CD4-positive, alpha-beta T cell (primary cell): ENCODE measurements at places on chromosomes 7 and 10.

GRCh38 chr7:79820387-79820786 is 314.2 kb upstream of the GNAI1 start:
- DNase-seq = no peak

DNA sequence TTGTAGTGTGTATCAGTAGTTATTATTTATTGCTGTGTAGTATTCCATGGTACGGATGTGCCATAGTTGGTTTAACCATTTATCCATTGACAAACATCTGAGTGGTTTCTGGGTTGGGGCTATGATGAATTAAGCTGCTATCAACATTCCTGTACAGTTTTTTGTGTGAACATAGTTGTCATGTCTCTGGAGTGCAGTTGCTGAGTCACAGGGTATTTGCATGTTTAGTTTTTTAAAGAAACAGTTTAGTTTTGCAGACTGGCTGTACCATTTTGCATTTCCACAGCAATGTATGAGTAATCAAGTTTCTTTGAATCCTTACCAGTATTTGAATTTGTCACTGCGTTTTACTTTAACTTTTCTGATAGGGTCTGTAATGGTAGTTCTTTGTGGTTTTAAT is 516.7 kb upstream of the CELF2 start:
- no peak for DNase-seq

DNA sequence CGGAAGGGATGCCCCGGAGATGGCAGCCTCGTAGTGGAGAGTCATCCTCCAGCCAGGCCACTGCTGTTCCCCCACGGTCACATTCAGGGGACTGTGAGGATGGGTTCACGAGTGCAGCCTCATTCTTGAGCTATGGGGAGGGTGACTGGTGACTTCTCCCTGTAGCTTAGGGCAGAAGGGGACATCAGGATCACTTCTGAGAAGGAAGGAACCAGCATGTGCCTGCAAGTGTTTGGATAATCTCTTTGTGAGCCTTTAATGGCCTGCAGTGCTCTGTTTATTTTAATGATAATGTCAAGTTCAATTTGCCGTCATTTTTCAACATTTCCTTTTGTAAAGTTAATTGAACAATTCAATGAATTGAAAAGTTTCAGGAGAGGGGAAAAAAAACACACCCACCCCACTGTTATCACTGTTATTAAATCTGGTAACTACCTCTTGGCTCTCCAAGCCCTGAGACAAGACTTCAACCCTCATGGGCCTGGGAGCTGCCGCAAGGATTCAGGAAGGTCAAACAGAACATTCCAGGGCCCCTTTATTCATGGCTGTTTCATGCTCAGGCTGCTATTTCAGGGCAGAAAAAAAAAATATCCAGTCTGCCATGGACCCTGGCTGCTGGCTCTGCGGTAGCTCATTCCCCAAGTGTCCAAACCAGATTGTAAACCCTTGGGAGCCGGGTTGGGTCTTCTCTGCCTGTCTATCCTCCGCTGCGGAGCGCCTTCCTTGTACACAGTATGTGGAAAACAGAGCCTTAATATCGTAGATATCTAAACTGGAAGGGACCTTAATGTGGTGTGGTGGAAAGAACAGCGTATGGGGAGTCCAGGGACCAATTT is 100.4 kb downstream of the CDH23 start:
- DNase-seq = no peak

DNA sequence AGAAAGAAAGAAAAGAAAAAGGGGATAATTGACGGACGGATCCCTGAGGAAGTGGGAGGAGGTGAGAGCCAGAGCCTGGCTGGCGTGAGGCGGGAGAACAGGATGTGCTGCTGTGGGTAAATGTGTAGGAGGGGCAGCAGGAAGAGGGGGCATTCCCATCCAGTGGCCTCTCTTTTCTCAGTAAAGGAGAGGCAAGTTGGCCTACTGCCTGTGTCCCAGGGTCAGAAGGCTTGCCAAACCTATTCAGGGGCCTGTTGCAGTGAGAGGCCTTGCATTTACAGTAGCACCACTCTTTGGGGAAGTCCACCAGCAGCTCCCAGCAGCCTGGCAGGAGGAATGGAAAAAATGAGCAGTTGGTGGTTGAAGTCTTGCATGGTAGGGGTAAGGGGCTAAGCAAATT is 26.6 kb upstream of the ASCC1 start:
- DNase-seq = no peak

DNA sequence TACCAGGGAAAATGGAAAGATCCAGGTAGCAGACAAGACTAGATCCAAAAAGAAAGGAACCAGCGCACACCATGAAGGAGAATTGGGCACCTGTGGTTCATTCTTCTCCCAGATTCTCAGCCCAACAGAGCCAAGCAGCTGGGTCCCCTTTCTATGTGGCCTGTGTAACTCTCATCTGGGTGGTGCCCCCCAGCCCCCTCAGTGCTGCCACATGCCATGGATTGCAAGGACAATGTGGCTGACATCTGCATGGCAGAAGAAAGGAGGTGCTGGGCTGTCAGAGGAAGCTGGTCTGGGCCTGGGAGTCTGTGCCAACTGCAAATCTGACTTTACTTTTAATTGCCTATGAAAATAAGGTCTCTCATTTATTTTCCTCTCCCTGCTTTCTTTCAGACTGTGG is 21.4 kb downstream of the PRSS2 start:
- DNase-seq = no peak

DNA sequence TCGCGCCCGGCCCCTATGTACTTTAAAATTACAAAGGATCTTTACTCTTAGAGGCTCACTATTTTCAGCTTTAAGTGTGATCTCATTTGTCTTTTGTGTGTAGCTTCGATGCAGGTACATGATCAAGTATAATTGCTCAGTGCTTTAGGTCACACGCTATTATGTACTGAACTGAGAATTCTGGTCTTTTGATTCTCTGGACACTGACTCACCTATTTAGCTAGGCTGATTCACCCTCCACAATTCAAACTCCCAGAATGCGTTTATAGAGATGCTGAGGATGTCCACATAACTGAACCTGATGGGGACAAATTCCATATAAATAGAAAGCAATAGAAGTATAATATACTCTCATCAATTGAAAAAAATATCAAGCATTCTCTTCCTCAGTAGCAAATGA is 57.8 kb downstream of the PRKCQ start:
- DNase-seq = no peak

GRCh38 chr10:47013507-47014154 is 102.4 kb downstream of the PTPN20 start:
- DNase-seq = no peak

GRCh38 chr10:109975244-109976190 is 32.3 kb upstream of the ADD3 start:
- DNase-seq = no peak

- DNase-seq = no peak
These were observed 17.1 kb upstream of the SLC13A1 start for GRCh38 chr7:123216825-123217224.

DNA sequence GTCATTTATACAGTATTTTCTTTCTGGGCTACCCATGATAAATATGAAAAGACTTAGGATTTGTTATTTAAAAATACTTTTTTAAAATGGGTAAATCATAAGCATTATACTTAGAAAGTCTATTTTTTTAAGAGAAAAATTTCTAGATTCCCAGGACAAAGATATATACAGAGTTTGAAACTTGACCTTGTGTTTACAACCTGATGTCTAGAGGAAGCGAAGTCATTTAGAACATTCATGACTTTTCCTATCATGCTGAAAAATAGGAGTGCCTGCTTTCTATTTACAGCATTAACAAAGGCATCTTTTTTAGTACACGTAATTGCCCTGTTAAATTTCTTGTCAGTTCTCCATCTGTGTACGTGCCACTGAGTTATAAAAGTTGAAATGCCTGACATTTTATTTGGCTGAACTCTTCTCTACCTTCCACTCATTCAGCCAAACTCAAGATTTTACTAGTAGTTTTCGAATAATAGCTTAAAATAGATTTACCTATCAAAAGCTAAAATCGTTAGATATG is 23.0 kb downstream of the GNAT3 start:
- DNase-seq = no peak

- peak; percentile 77 for DNase-seq
These were observed at the start of gene ASL for GRCh38 chr7:66075590-66076461. Gene ASL (plus strand): TSS chr7:66075819. CDS start chr7:66076082, 263 bp downstream.

DNA sequence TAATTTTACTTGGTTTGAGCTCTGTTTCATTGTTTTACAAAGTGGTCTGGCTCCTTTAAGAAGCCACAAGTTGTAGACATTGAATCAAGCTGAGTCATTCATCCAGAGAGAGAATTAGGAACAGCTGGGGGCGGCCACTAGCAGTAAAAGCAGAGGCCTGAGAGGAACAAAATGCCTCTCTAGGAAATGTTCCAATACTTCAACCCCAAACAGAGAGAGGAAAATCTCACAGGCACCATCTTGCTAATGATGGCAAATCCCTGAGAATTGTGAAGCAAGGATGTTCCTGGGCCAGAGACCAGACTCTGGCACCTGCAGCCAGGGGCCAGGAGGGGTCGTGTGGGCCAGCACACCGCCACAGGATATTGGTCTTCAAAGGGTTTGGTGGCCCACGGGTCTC is 26.5 kb upstream of the TRIL start:
- DNase-seq = no peak

GRCh38 chr7:106668861-106669524 is 8.0 kb upstream of the CCDC71L start:
- DNase-seq = no peak

DNA sequence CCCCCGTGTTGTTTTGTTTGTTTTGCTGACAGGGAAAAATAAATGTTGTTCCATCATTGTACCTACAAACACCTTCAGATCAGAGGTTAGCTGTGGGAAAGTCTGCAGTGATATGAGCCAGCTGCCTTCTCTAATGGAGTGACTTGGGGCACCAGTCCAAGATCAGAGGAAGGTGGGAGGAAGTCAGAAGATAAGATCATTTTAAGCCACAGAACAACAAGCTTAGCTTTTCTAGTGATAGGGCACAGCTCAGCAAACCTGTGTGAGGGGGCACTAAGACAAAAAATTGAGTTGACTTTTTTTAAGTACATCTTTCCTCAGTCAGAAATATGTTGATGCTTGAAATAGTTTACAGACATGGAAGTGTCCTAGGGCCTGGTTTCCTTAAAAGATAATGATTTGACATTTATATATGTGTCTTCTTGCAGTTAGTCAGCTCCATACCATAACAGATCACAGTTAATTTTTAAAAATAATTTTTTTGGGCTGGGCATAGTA is 240.3 kb upstream of the KAT6B start:
- peak; percentile 47 for DNase-seq

GRCh38 chr7:109473172-109473571 is 903.5 kb downstream of the DNAJB9 start:
- DNase-seq = no peak

GRCh38 chr10:5816170-5816569 is 2.9 kb upstream of the GDI2 start:
- DNase-seq = no peak

GRCh38 chr7:132191418-132191817 is 384.9 kb downstream of the PLXNA4 start:
- no peak for DNase-seq

DNA sequence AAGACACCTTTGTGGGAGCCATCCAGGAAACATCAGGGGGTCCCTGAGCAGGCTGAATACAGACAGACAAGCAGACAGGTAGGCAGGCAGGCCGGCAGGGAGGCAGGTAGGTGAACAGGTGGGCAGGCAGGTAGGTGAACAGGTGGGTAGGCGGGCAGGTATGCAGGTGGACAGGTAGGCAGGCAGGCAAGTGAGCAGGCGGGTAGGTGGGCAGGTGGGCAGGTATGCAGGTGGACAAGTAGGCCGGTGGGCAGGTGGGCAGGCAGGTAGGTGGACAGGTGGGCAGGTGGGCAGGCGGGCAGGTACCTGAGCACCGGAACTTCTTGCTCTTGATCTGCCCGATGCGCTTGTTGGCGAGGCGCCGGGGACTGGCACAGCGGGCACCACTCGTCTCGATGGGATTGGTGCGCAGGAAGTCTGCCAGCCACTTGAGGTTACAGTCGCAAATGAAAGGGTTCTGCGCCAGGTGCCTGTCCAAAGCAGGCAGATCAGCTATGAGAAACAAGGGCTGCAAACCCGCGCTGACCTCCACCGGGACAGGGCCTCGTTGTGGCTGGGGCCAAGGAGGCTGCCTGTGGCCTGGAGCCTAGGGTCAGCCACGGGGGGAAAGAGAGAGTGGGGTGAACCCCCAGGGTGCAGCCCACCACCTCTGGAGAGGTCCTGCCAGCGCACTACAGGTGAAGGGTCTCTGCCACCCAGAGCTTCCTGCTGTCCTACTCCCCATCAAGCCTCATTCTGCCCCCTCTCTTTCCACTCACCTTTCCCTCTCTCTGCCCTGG is 136.9 kb downstream of the SLIT1 start:
- no peak for DNase-seq

- DNase-seq = no peak
These were observed 14.6 kb downstream of the MINDY4 start for GRCh38 chr7:30785786-30786185.

- DNase-seq = no peak
These were observed 79.5 kb downstream of the RTKN2 start for GRCh38 chr10:62189131-62189530.

- DNase-seq = no peak
These were observed 26.3 kb downstream of the PRKAG2 start for GRCh38 chr7:151850491-151851124.

DNA sequence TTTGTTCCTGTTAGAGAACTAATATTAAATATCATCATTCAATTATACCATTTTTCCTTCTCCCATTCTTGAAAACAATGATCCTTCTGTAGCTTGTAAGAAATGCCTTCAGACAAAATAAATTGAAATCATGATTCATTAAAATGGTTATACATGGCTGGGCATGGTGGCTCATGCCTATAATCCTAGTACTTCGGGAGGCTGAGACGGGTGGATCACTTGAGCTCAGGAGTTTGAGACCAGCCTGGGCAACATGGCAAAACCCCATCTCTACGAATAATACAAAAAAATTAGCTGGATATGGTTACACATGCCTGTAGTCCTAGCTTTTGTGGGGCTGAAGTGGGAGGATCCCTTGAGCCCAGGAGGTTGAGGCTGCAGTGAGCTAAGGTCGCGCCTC is 13.0 kb downstream of the CD36 start:
- no peak for DNase-seq

DNA sequence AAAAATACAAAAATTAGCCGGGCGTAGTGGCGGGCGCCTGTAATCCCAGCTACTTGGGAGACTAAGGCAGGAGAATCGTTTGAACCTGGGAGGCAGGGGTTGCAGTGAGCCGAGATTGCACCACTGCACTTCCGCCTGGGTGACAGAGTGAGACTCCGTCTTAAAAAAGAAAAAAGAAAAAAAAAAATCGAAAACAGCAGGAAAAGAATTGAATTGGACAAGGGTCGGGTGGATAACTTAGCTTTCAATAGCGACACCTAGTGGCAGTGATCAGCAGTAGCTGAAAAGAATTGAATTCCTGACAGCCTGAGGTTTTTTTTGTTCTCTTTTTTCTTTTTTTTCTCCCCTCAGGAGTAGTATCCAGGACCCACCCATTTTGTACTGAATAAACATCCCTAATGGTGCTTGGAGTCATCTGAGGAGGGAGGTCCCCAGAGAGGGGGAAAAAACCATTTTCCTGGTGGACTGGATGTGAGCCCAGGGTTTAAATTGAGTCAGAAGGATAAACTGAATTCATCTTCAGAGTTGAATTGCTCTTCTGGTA is 55.1 kb downstream of the CYCS start:
- DNase-seq = peak; percentile 36

GRCh38 chr7:152851881-152852417 is 92.4 kb downstream of the ACTR3B start:
- no peak for DNase-seq
